ENCODE measurements at places on chromosomes 4 and X.

DNA sequence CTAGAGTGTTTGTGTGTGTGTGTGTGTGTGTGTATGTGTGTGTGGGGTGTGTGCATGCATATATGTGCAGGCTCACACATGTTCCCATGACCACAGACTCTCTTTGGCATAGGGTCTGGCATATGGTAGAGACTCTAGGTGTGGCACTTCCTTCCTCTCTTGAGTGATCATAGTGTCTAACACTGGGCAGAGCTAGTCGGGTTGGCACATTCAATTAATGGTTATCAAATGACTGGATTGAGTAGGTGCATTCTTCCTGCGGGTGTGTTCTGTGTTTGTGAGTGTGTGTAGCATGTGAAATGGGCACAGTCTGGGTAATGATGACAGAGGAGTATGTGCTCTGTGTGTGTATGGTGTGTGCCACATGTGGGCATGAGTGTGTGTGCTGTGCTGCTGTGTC, 106.5 kb downstream of the EFNB1 start:
- no peak for DNase-seq

- no peak for DNase-seq
These were observed 294.1 kb downstream of the STIM2 start for GRCh38 chr4:27154706-27155105.

DNA sequence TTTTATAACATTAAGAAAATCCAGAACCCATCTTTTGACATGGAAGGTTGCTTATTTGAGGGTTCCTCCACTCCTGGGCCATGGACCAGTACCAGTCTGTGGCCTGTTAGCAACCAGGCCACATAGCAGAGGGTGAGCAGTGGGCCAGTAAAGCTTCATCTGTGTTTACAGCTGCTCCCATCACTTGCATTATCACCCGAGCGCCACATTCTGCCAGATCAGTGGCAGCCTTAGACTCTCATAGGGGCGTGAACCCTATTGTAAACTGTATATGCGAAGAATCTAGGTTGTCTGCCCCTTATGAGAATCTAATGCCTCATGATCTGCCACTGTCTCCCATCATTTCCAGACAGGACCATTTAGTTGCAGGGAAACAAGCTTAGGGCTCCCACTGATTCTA, 58.6 kb downstream of the NDST4 start:
- DNase-seq, result no peak

DNA sequence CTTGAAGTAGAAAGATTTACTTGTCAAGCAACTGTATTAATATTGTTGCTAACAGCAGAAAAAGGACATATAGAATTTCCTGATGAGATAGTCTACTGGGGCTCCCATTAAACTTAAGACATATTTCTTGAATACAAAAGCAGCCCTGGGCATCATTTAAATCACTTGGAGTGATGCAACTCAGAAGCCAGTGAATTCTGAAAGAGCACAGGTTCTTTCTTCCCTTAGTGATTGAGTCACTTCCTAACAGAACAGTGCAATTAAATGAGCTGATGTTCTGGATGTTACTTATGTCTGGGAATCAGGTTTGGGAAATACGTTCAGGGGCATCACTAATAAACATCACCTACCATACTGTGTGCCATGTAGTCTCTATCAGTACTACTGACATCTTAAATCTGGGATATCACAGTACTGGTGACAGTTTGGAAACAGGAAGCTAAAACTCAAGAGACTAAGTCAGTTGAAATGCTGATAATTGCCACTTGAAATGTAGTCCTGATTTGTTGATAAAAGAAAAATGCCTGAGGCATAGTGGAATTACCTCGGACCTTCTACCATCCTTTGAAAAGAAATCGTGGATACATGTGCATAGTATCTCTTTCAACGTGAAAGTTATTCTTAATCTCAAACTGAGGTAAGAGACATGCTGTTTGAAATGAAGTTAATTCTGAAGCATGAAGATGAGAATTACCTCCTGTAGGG, 249.2 kb upstream of the GPRIN3 start:
- DNase-seq, result no peak

DNA sequence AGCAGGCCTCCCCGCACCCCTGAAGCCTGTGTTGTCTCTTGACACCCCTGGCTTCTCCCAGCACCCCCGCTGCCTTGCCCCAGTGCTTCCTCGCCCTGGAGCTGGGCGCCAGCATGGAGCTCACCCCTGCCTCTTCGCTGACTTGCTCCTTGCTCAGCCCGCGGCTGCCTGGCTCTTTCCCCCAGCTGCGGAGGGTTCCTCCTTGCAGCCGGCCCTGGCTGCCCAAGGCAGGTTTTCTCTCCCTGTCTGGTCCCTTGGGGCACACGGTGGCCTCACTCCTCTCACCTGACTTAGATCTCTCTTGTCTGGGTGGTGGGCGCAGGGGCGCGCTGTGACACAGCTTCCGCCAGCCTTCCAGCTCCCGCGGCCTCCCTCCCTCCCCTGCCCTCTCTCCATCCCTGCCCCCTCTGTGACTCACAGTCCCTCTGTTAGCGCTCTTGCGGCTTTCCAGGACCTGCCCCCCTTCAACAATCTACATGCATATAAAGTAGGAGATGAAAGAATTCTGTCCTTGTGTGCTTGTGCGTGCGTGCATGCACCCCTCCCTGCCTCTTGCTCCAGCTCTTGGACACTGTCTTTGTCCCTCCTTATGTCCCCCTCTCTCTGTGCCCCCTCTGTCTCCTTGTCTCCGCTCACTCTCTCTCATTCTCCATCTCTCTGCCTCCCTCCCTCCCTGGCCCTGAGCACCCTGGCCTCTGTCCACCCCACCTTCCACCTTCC, 2.2 kb downstream of the PLXNB3 start:
- no peak for DNase-seq

GRCh38 chr4:148081745-148082144, 349.9 kb downstream of the ARHGAP10 start:
- no peak for DNase-seq

GRCh38 chr4:244471-244870, 60.8 kb downstream of the ZNF732 start:
- DNase-seq, result no peak

DNA sequence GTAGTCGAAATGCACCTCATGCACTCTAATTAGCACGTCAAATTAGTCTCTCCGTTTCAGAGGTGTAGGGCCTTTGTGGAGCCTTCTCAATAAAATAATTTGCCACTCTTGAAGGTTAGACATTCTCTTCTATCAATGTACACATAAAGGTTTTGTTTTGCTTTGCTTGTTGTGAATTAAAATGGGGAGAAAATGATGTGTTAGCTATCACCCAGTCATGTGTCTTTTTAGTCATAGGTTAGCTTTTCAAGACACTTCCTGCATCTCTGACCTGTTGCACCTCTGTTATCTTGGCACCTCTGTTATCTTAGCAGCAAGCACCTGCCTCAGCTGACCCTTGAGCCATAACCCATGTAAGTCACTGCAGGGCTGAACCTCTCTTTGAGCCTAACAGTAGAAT, 936 bp downstream of the TMEM144 start:
- no peak for DNase-seq

DNA sequence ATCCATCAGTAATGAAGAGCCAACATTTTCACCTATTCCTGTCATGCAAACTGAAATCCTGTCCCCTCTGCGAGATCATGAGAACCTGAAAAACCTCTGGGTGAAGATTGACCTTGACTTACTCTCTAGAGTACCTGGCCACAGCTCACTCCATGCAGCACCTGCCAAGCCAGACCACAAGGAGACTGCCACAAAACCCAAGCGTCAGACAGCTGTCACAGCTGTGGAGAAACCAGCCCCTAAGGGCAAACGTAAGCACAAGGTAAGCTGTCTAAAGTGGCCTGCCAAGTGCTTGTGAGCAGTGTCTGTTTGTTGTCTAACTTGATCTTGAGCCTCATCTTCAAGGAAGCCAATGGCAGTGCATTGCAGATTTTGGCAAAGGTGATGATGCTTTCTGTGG, 455.9 kb downstream of the AFF2 start:
- no peak for DNase-seq

DNA sequence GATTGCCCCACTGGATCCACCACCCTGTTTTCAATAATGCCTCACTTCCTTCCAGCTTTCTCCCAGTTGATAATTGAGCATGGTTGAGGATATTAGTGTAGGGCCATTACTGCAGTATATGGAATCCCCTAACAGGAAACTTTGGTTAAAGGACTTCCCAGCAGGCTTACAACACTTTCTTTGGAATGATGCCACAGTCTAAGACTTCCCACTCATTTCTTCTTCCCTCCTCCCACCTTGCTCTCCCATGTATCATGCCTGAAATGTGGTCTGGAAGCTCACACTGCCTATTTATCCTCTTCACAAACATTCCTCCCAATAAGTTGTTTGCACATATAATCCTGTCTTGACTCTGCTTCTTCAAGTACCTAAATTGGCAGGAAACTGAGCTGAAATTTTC, 863.3 kb downstream of the CENPC start:
- DNase-seq, result no peak

- no peak for DNase-seq
These were observed 51.8 kb downstream of the ZNF827 start for GRCh38 chr4:145886871-145887240.

DNA sequence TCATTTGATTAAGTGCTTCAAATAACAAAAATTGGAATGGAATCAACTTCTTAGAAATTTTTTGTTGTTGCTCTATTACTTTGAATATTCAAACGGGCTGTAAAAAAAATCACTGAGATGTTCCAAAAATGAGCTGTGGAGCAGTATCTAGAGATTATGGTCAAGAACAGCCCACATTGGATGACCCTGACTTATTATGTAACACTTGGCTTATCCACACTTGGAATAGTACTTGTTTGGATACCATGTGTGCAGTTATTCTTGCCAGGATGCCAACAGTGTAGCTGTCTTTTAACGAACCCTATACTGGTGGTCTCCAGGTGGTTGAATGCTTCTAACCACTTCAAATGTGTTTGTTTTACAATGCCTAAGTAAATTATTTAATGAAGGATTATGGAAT, 64.9 kb upstream of the CAMK2D start:
- no peak for DNase-seq

- DNase-seq, result no peak
These were observed 120.2 kb upstream of the FAM9C start for GRCh38 chrX:13164611-13165010.

DNA sequence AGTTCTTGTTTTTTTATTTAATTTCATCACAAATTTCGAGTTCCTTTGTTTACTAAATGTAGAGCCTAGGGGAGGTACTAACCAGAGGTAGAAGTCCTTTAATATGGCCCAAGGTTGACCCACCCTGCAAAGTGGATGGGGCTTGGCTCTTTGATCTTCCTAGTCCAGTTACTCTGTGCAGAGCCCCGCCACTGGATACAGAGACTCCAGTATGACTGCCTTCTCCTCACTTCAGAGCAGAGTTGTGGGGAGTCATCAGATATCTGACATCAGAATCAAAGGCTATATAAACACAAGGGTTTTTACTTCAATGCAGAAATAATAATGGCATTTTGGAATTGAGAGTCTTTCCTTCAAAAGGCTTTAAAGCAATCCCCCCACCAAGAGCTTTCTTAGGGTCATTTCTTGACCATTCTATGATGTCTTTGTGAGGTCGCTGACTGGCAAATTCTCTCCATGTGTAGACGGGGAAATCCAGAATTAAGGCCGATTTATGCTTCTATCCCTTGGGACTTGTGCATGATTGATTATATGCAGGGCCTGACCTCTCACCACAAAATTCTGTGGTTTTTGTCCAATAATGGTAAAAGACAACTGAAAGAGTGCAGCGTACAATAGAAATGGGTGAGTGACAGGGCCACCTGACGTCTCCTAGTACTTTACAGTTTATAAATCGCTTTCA, 88.3 kb upstream of the CITED1 start:
- DNase-seq, result no peak

DNA sequence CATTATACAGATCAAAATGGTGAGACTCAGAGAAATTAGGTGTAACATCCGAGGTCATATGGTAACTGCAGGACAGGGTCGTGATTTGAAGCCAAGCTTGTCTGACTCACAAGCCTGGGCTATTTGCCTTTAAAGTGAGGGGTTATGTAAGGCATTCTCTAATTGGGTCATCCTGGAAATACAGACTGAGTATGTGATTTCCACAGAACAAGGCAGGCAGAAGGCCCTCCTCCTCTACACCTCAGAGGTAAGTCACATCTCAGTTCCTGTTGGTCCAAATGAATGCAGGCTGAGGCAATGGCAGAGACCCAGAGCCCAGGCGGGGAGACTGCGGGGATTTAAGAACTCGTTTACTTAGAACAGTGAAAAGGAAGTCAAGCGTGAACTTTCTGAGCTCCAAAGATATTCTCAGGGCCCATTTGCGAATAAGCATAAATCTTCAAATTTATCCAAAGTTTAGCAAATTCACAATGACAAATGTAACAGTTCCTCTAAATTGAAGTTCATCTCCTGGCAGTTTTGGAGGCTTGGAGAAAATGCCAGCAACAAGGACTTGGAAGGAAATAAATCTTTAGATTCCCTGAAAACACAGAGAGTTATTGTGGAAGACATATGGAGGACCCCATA, 153.3 kb downstream of the LDB2 start:
- DNase-seq, result no peak

- no peak for DNase-seq
These were observed 8.4 kb downstream of the ADH4 start for GRCh38 chr4:99135541-99136162.

DNA sequence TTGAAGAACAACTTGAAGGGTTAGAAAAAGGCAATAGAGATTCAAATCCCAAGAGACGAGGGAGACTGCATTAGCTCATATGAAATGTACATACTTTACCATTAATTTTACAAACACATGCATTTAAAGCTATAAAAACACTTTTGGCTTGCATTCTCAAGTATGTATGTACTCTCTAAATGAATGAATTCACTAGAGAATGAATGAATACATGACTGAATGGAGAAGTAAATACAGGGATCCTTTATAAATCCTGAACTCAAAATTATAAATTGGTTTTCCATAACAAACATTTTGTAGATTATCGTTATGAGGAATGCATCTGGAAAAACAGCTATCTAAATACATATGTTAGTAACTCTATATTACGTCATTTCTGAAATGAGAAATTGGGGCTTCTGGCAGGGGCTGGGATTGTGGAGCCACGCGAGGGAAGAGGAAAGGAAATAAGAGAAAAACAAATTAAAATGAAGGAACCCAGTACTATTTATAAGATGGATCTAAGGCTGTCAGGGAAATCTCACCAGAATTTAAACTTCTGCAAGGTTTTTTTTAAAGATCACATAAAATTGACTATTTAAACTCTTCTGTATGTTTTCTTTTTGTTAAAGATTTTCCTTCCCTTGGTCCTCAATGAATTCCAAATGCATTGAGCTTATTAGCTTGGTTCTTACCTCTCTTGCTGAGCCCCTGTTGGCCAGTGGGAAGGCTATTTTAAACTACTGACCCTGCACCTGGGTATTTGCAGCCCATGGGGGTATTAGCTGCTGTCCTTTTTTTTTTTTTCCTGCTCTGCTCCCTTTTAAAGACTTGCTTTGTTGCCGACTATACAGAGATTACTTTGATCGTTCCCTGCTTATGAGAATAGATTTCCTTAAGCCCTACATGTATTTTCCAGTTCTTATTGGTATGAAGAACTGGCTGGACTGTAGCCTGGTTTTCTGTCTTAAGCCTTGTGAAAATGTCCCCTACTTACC, 207.8 kb downstream of the ADGRL3 start:
- DNase-seq, result no peak

DNA sequence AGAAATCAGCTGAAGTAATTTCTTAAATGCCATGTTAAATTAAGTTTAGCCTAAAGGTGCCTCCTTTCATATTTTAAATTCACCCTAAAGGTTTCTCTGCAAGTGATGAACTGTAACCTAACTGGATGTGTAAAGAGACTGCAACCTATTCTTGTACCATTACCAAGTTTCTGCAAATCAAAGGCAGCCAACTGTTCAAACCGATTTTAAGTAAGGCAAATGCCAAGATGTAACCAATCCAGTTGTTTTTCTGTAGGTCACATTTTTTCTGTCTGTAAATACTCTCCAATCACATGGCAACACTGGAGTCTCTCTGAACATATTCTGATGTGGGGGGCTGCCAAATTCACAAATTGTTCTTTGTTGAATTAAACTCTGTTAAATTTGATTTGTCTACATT, 42.4 kb upstream of the FGF2 start:
- DNase-seq, result no peak
